ENCODE measurements at places on chromosomes 3 and 15. TPM values are rescaled to one million over a fixed set of nuclear protein-coding genes. Genes with fewer than 3 reads are reported as not detected.

IFT57 gene
- 51.1 TPM for total RNA-seq

XRN1 gene
- 35.3 TPM for total RNA-seq

GRCh38 chr3:76969996-76970615, 69.8 kb upstream of the ROBO2 start:
- DNase-seq, result no peak

GRCh38 chr15:87597346-87598052, 659.0 kb downstream of the NTRK3 start:
- DNase-seq, result no peak

ROBO1 gene
- total RNA-seq, result 9.6 TPM

GRCh38 chr3:38746641-38747040, 69.4 kb downstream of the SCN10A start:
- DNase-seq, result no peak

DNA sequence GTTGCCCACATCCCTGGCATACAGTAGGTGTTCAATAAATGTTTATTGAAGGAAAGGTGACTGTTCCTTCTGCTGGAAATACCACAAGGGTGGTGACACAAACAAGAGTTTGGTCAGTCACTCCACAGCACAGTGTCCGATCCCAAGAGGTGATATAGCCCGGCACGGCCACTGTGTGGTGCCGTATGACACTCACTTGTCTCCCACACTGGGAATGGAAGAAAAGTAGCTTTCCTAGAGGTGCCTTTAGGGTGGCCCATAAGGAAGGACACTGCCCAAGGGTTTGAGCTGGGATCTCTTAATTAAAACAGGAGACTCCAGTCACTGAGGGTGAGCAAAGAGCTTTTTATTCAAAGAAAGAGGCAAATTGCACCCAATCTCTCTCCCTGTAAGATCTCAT, 40.5 kb downstream of the TGM4 start:
- no peak for DNase-seq

DNA sequence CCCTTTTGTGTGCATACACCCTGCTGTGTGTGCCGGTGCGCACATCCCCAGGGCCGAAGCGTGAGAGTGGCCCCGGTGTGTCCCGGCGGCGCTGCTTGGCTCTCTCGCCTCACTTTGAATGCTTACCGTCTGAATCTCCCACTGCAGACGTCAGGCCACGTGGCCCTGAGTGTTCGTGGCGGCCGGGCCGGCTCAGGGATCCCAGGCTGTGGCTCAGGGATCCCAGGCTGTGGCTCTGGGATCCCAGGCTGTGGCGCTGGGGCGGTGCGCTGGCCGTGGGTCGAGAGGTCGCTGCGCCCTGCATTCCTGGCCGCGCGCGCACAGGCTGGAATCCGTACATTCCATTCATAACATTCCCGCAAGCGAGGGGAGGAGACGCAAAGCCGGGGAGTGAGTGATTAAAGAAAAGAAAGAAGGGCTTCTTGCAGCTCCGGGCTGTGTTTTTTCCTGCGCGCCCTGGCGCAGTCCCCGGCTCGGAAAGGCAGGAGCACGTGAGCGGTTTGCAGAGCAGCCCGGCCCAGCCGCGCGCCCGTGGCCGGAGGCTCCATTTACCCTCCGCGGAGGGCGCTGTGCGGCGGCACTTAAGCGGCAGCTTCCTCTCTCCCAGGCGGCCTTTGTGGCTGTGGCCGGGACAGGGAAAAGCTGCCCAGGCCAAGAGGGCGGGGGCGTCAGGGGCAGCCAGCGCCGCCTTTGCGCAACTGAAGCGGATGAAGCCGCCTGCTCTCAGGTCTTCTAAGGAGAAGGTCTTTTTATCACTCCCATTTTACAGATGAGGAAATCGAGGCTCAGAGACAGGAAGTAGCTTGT, 87.0 kb upstream of the ALDH1L1 start:
- peak; percentile 84 for DNase-seq

DNA sequence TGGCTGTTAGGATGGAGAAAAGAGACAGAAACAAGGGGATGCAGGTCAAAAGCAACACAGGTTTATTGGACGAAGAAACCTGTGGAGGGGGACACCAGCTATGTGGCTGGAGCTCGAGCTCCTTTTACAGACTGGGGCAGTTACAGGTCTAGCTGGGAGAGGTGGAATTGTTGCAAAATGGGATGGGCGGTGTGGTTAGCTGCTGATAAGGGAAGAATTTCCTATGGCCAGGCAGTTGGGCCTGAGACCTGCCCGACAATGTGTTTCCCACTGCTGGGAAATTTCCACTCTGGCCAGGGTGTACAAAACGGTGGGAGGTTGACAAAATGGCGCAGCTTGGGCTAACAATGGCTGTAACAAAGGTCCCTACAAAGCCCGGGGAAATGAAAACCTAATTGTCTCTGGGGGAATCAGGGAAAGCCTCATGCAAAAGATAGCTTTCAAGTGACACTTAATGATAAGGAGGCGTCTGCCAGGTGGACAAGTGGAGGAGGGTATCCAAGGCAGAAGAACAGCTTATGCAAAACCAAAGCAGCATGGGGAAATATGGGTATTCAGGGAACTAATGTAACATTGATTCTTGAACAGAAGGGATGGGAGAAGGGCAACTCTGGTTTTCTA, 137.4 kb upstream of the SGO1 start:
- no peak for DNase-seq

DNA sequence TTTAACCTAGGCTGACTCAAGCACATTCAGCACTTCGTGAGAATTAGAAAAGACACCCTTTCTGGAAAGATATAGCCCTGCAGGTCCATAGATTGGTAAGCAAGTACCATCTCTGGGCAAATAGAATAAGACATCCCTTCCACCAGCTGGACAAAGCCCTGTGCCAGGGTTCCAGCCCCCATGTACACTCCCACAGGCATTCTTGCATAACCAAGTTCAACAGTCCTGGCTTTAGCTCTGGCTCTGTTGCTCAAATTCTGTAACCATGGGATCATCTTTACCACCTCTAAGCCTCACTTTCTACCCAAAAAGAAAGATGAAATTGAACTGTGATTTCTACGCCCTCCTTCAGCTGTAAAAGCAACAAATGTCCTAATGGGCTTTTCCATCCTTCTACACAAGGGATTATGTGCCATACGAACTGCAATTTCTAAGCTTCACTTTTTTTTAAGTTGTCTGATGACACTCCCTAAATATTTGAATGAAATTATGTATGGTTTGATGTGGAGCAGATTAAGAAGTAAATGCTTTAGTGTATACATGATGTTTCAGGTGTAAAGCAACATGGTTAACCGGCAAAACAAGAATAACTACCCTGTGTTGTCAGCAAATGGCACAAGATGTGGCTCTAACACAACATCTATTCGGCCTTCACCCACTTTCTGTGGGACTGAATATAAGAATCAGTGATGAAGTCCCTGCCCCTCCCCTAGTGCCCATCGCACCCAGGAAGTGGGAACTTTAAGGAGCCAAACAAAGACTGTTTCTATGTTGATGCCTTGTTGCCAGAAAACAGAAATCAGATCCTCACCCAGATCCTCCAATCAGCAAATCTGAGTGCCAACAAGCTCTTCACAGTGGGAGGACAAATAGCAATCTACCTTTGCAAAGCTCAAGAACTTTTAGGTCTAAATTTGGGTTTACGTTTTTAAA, 165.7 kb downstream of the P3H2 start:
- DNase-seq, result no peak

KIF9 gene
- total RNA-seq, result 12.0 TPM

DNA sequence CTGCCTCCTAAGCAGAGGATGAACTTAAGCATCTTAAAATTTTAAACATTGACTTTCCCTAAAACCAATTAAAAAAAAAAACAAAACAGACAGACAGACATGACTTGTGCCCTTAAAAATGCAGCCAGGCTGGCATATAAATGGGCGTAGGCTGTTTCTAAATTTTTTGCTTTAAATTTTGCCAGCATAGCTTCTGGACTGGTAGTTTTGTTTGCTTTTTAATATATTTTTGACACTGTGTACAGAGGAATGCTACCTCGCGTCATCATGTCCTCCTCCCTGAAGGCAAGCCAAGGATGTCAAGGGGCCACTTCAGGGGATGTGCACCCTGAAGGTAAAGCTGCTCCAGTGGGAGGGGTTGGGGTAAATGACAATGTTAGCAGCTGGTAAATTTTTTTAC, 134.8 kb downstream of the PGPEP1L start:
- DNase-seq, result no peak

ATP10A gene
- 19.8 TPM for total RNA-seq

DNA sequence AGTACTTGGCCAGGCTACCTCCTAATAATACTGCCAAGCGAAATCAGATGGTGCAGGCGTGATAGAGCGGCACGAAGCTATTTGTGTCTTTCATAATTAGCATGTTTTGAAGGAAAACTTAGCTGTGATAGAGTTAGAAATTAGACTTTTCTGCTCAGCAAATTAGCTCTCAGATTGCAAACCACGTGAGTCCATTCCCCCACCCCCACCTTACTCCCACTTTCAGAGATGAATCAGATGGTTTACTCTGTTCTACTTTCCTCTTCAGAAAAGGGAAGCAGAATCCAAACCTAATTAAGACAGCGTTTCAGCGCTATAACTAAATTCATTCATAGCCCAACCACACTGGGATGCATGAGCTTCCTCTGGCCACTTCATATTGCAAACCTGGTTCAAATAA, 214.6 kb downstream of the SLCO3A1 start:
- DNase-seq, result no peak

GRCh38 chr3:108461661-108462111, 48.7 kb downstream of the MYH15 start:
- DNase-seq, result no peak

NTRK3 gene
- 1.6 TPM for total RNA-seq

- DNase-seq, result no peak
Observed at GRCh38 chr3:10532939-10533736, 27.8 kb upstream of the ATP2B2 start.

GRCh38 chr3:174959556-174960065, 100.5 kb downstream of the NAALADL2 start:
- DNase-seq, result no peak

DNA sequence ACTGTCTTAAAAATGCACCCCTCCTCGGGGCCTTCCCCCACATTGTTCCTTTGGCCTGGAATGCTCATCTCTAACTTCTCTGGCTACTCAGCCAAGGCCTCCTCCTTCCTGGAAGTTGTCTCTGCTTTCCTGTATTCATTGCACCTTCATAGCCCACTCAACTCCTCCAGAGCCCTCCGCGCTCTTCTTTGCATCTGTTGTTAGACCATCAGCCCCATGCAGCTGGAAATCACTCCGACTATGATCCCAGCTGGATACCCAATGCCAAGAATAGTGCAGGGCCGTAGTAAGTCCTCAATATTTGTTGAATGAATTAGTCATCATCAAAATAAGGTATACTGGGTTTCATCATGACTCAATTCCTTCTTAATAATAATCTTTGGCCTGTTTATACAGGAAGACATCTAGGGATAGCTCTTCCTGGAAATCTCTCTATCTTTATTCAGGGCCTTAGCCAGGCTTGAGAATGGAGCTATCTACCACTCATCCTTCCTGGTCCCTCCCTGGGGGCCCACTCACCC, 112.7 kb downstream of the SYNPR start:
- DNase-seq, result no peak

DNA sequence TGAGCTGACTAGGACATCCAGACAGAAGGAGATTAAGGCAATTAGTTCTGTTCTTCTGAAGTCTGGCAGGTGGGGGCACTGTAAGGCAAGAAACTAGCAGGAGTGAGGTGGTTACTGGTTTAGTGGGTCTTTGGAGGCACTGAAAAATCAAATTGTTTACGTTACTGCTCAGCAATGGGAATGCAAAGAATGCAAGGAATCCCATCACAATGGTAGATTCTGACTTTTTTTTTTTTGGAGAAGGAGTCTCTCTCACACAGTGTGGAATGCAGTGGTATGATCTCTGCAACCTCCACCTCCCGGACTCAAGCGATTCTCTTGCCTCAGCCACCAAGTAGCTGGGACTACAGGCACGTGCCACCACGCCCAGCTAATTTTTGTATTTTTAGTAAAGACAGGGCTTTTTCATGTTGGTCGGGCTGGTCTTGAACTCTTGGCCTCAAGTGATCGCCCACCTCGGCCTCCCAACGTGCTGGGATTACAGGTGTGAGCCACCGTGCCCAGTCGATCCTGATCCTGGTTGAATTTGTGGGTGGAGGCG, 16.4 kb downstream of the FAM107A start:
- DNase-seq, result no peak

- DNase-seq, result no peak
Observed at GRCh38 chr3:29758434-29759322, 477.8 kb downstream of the RBMS3 start.

GRCh38 chr3:58526515-58526957, 10.5 kb downstream of the ACOX2 start:
- DNase-seq, result no peak

DNA sequence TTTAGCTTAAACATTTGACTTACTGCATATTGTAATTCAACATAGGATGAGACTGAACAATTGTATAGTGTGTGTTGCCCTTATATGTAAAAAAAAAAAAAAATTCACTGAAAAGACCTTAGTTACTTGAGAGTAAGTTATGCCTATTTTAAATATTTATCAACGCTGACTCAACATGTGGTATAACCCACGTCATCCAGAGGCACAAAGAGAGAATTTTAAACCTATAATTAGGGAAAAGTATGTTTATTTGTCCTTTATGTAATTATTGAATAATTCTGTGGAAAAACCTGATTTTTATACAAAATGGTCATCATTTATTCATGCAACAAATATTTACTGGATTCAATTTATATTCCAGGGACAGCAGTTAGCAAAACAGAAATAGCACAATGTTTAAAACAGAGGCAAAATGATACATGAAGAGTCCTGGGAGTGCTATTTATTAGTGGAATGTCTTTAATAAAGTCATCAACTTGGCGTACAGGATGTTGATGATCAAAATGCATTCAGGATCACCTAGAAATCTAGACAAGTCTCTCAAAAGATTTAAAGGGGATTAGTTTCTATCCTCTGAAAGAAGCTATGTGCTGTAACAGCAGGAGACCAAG, 223.7 kb downstream of the PCCB start:
- DNase-seq, result no peak

C3orf52 gene
- total RNA-seq, result 24.3 TPM

DNA sequence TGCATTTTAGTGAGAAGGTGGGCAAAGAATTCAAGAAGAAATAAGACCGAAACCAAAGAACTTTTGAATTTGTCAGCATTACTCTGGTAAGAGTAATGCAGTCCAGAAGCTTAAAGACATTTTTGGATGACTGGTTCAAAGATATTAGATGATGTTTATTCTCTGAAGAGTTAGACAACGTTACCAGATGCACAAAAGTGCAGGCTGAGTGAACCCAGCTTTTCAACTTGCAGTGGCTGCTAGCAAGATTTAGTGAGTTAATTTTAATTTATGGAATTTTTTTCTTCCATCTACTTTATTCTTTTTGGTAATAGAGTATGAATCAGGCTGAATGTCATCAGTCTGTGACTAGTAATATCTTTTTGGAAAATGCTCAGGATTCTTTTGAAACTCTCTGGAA, 267.3 kb upstream of the AZI2 start:
- no peak for DNase-seq

UBAP1L gene
- 5.6 TPM for total RNA-seq

HES1 gene
- total RNA-seq, result 54.1 TPM

GRCh38 chr3:128482666-128483656, 10.0 kb downstream of the GATA2 start:
- DNase-seq, result no peak

CPLX3 gene
- not detected for total RNA-seq

ZMYND10 gene
- 2.2 TPM for total RNA-seq
